ENCODE measurements at places on chromosomes 7 and 10. TPM values are rescaled to one million over a fixed set of nuclear protein-coding genes. Genes with fewer than 3 reads are reported as not detected.

NKX1-2 gene
- 2.0 TPM for total RNA-seq

- H3K27me3 ChIP-seq, result no peaks in the 10 kb centered on the region
- 0 out of 2 replicates have a peak, but pooled peaks cover 4% of the 10 kb centered on the region for H3K4me1 ChIP-seq
- no peak overlapping the region for H3K27ac ChIP-seq
- no peaks in the 10 kb centered on the region for H3K36me3 ChIP-seq
- peak; percentile 77 for DNase-seq
Measured at GRCh38 chr7:77439572-77439971, 23.4 kb upstream of the GSAP start.

ACTR3C gene
- total RNA-seq, result 9.2 TPM

- no peaks in the 10 kb centered on the region for H3K27me3 ChIP-seq
- no peaks in the 10 kb centered on the region for H3K4me1 ChIP-seq
- H3K36me3 ChIP-seq, result no peaks in the 10 kb centered on the region
- no peak for DNase-seq
- no peak overlapping the region for H3K4me3 ChIP-seq
Measured at GRCh38 chr7:91526404-91526803, 262.2 kb downstream of the FZD1 start.

DNA sequence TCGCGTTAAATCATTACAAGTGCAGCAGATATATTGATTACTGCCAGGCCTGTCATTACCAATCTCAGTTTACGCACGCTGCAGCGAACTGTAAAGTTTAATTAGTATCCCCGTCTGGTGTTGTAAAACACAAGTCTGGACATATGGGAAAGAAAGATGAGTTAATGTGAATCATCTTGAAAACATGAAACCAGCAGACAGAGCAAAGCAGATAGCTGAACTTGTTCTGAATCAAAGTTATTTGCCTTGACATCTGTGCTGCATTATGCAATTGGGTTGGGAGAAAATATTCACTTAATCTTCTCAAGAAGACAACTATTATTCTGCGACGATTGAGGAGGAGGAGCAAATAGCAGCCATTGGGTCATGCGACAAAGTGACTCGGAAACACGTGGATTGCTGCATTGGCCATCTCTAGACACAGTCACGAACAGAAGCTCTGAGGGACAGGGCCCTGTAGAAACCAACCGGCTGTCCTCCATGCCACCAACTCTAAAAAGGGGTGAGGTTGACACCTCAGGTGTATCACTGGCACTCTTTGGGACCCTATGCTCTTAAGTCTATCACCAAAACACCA lies 156.3 kb upstream of the C7orf33 start:
- no peaks in the 10 kb centered on the region for H3K27me3 ChIP-seq
- H3K4me3 ChIP-seq, result no peak overlapping the region
- H3K36me3 ChIP-seq, result no peaks in the 10 kb centered on the region
- H3K4me1 ChIP-seq, result 0 out of 2 replicates have a peak, but pooled peaks cover under 1% of the 10 kb centered on the region
- no peak overlapping the region for H3K27ac ChIP-seq

MINPP1 gene
- 24.8 TPM for total RNA-seq

DNA sequence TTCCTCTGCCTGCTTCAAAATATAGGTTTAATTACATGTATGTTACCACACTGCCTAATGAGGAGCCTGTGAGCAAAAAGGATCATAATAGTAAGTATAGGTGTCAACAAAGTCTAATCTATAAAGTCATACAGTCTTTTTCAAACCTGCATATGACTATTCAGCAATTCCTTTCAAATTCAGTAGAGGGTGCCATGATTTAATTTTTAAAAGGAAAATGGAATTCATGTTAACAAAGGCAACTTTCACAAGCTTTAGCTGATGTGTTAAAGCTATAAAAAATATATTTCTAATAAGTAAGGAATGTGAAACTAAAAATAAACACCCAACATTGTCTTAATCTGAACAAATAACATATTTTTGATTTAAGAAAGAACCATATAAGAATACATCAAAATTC lies 52.1 kb downstream of the MPP7 start:
- H3K36me3 ChIP-seq, result no peaks in the 10 kb centered on the region
- 0 out of 2 replicates have a peak, but pooled peaks cover 4% of the 10 kb centered on the region for H3K4me1 ChIP-seq
- no peaks in the 10 kb centered on the region for H3K27me3 ChIP-seq
- no peak for DNase-seq
- no peak overlapping the region for H3K4me3 ChIP-seq

DNA sequence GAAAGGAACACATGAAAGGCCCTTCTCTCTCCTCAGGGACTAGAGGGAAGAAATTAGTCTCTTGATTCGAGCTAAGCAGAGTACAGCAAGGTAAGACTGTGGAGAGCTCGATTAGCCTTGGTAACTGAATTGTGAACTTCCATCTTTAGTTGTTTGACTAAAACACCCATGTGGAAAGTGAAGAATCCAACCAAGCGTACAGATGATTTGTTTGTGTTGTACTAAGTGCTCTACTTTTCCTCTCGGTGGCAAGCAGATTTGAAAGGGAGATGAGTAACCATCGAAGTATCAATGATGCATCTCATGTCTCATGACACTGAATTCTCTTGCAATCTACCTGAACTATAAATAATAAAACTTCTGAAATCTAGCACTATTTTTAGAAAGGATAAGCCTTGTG lies 80.7 kb downstream of the FZD1 start:
- no peak overlapping the region for H3K4me3 ChIP-seq
- H3K27ac ChIP-seq, result no peak overlapping the region
- no peaks in the 10 kb centered on the region for H3K27me3 ChIP-seq
- no peaks in the 10 kb centered on the region for H3K36me3 ChIP-seq
- H3K4me1 ChIP-seq, result no peaks in the 10 kb centered on the region
- DNase-seq, result no peak

- DNase-seq, result peak; percentile 91
- H3K4me1 ChIP-seq, result peaks cover 13% of the 10 kb centered on the region
- H3K27me3 ChIP-seq, result no peaks in the 10 kb centered on the region
- H3K4me3 ChIP-seq, result peak within 1 kb of the TSS; percentile 89
- H3K27ac ChIP-seq, result peak within 1 kb of the TSS; percentile 97
- peaks cover 2% of the 10 kb centered on the region for H3K36me3 ChIP-seq
Measured at GRCh38 chr7:99918959-99919813, at the start of gene TRIM4. Gene TRIM4 (minus strand): TSS chr7:99919530. CDS start chr7:99919401, 129 bp downstream.

- peaks cover 10% of the 10 kb centered on the region for H3K4me1 ChIP-seq
- H3K27me3 ChIP-seq, result no peaks in the 10 kb centered on the region
- no peaks in the 10 kb centered on the region for H3K36me3 ChIP-seq
Measured at GRCh38 chr7:107723255-107723654, 20.7 kb upstream of the CBLL1 start.

- H3K4me3 ChIP-seq, result no peak overlapping the region
- H3K36me3 ChIP-seq, result no peaks in the 10 kb centered on the region
- DNase-seq, result peak; percentile 89
- peaks cover 25% of the 10 kb centered on the region for H3K4me1 ChIP-seq
Measured at GRCh38 chr10:11898372-11899066, 75.4 kb downstream of the PROSER2 start.

ZRANB1 gene
- total RNA-seq, result 27.7 TPM

GRCh38 chr10:61835069-61835945 lies 66.2 kb upstream of the ARID5B start:
- no peak overlapping the region for H3K4me3 ChIP-seq
- no peaks in the 10 kb centered on the region for H3K27me3 ChIP-seq
- H3K36me3 ChIP-seq, result no peaks in the 10 kb centered on the region

EPO gene
- total RNA-seq, result 1.1 TPM

TMEM270 gene
- not detected for total RNA-seq

GRCh38 chr7:155190688-155191087 lies 107.0 kb upstream of the INSIG1 start:
- H3K36me3 ChIP-seq, result no peaks in the 10 kb centered on the region
- no peaks in the 10 kb centered on the region for H3K27me3 ChIP-seq
- H3K4me1 ChIP-seq, result no peaks in the 10 kb centered on the region
- no peak overlapping the region for H3K4me3 ChIP-seq
- no peak overlapping the region for H3K27ac ChIP-seq
- peak; percentile 82 for DNase-seq

DNA sequence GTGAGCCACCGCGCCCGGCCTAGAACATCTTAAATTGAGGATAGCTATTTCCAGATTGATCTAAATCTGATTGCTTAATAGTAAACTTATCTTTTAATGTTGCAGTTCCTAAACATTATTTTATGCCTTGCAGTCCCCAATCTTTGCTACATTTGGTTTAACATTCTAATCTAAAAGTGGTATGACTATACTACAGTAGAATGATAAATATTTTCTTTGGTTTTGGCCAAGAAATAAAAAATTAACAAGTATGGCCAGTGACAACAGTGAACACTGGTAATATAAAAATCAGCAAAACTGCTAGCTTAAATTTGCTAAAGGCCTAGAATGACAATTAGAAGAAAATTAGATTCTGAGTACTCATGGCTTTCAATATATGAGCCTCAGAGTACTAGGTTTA lies 73.5 kb downstream of the CDK6 start:
- no peak overlapping the region for H3K4me3 ChIP-seq
- no peak overlapping the region for H3K27ac ChIP-seq
- no peaks in the 10 kb centered on the region for H3K27me3 ChIP-seq
- H3K4me1 ChIP-seq, result peaks cover 59% of the 10 kb centered on the region
- H3K36me3 ChIP-seq, result no peaks in the 10 kb centered on the region

CYP2E1 gene
- total RNA-seq, result not detected

- no peaks in the 10 kb centered on the region for H3K27me3 ChIP-seq
- DNase-seq, result no peak
- H3K4me3 ChIP-seq, result no peak overlapping the region
- no peak overlapping the region for H3K27ac ChIP-seq
Measured at GRCh38 chr10:66940965-66941364, 15.1 kb downstream of the LRRTM3 start.

DNA sequence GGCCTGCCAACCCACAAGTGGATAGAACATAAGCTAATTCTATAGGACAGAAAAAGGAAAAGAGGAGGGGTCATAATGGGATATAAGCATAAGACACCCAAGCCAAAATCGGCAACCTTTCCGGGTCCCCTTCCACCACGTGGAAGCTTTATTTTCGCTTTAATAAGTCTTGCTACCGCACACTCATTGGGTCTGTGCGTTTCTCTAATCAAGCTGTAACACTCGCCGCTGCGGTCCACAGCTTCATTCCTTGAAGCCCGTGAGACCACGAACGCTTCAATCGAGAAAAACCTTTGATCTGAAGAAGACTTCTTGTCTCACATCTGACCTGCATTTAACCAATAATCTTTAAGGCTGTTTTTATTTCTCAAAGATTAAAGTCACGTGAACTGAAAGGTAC lies 35.8 kb upstream of the HECW1 start:
- H3K27me3 ChIP-seq, result no peaks in the 10 kb centered on the region
- DNase-seq, result no peak
- H3K27ac ChIP-seq, result no peak overlapping the region
- no peak overlapping the region for H3K4me3 ChIP-seq
- H3K36me3 ChIP-seq, result no peaks in the 10 kb centered on the region

DNA sequence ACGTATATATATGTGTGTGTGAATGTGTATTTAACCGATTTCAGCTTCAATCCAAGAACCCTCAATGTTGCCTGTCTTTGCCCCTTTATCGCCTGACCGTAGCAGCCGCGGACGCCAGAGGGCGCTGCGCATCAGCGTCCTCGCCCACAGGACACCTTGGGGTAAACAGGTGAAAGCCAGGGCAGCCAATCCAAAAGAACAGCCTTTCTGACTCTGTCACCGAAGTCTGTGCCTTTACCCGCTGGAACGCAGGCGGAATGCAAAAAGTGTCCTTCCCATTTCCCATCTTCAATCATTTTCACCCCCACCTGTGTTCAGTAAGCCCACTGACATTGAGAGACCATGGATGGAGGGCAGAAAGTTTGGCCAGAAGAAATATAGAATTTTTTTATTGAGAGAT lies 3.6 kb downstream of the NXPH1 start:
- peaks cover 13% of the 10 kb centered on the region for H3K4me1 ChIP-seq
- no peaks in the 10 kb centered on the region for H3K27me3 ChIP-seq
- H3K27ac ChIP-seq, result no peak overlapping the region
- H3K36me3 ChIP-seq, result no peaks in the 10 kb centered on the region
- H3K4me3 ChIP-seq, result peak overlapping the region; percentile 31
- peak; percentile 73 for DNase-seq

STAG3 gene
- 1.3 TPM for total RNA-seq

FAM24B gene
- 19.0 TPM for total RNA-seq

DNA sequence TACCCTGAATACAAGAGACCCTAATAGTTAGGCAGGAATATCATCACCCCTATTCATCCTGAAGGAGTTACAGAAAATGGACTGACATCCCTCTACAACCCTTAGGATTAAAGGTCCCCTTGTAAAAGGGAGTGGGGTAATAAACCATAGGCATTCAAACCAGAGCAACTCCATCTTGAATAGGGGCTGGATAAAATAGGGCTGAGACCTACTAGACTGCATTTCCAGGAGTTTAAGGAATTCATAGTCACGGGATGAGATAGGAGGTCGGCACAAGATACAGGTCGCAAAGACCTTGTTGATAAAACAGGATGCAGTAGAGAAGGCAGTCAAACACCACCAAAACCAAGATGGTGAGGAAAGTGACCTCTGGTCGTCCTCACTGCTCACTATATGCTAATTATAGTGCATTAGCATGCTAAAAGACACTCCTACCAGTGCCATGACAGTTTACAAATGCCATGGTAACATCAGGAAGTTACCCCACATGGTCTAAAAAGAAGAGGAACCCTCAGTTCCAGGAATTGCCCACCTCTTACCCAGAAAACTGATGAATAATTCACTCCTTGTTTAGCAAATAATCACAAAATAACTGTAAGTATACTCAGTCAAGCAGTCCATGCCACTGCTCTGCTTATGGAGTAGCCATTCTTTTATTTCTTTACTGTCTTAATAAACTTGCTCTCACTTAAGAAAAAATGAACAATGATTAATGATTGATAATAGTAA lies 37.2 kb downstream of the CUBN start:
- H3K27me3 ChIP-seq, result no peaks in the 10 kb centered on the region
- H3K4me3 ChIP-seq, result no peak overlapping the region
- no peak overlapping the region for H3K27ac ChIP-seq
- no peaks in the 10 kb centered on the region for H3K36me3 ChIP-seq
- no peak for DNase-seq

FAM237B gene
- not detected for total RNA-seq

CALD1 gene
- total RNA-seq, result 155 TPM

- no peak overlapping the region for H3K4me3 ChIP-seq
- H3K27ac ChIP-seq, result peak overlapping the region; percentile 14
Measured at GRCh38 chr7:92656121-92656520, 65.9 kb upstream of the FAM133B start.

CALHM2 gene
- total RNA-seq, result 0.52 TPM

DNA sequence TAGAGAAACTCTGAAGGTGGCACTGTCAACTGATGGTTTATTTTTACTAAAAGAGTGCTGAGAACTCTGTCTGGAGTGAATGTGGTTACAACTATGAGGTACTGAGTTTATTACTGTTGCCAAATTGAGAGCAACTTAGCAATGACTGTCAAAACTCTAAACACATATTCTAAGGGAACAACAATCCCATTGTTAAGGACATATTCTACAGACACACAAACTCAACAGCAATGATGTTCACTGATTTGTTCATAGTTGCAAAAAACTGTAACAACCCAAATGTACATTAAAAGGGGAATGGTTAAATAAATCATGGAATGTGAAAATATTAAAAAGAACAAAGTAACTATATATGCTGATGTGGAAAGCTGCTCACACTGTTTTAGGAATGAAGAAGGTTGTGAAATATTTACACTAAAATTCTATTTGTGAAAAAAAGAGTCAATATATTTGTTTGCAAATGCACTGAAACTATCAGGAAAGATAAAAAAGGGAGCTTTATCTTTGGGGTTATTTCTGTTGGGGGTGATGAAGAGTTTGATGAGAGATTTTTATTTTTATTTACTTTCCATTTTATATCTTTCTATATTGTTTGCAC lies 12.9 kb downstream of the PON2 start:
- H3K36me3 ChIP-seq, result peaks cover 2% of the 10 kb centered on the region
- H3K4me3 ChIP-seq, result no peak overlapping the region
- no peak for DNase-seq
- H3K27me3 ChIP-seq, result no peaks in the 10 kb centered on the region
- H3K4me1 ChIP-seq, result peaks cover 26% of the 10 kb centered on the region

GRCh38 chr7:64875258-64875657 lies 27.8 kb upstream of the ZNF273 start:
- no peak for DNase-seq
- no peak overlapping the region for H3K27ac ChIP-seq
- no peaks in the 10 kb centered on the region for H3K4me1 ChIP-seq
- H3K4me3 ChIP-seq, result no peak overlapping the region
- H3K36me3 ChIP-seq, result no peaks in the 10 kb centered on the region

All from Caco-2 (cell line).